CD4-positive, alpha-beta T cell (primary cell): ENCODE measurements at places on chromosomes 3 and 15.

GRCh38 chr3:120420928-120421551 is 29.8 kb downstream of the FSTL1 start:
- H3K4me3 ChIP-seq: no peak overlapping the region
- H3K27ac ChIP-seq: no peak overlapping the region
- DNase-seq: no peak
- H3K4me1 ChIP-seq: peaks cover 18% of the 10 kb centered on the region
- H3K27me3 ChIP-seq: no peaks in the 10 kb centered on the region
- no peaks in the 10 kb centered on the region for H3K36me3 ChIP-seq

DNA sequence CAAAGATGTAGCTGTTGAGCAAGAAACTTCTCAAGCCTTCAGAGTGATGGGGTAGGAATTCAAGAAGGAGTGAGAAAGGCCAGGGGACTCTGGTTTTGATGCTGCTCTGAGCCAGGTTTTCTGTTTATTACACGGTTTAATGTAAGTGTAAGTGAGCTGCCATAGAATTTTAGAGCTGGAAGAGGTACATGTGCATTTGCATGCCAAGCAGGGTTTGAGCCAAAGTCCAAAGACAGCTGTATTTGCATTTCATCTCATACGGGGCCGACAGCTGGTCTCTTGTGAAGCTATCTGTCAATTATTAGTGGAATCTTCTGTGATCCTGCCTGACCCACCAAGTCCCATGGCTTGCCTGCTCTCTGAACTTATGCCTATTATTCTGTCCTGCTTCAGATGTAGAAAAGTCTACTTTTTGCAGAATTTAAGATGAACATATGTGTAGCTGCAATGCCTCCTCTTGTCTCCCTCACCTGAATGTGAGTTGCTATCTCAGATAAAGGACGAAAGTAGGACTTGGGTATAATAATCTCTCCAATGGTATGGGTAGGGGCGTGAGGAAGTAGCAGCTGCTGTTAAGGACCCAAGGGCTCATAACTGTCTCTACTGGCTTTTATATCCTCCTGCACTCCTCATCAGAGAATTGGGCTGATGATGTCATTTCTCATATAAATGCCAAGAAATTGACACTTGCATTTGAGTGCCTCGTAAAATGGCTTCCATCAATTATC is 160.0 kb downstream of the SQOR start:
- H3K27ac ChIP-seq: no peak overlapping the region
- H3K36me3 ChIP-seq: no peaks in the 10 kb centered on the region
- H3K4me3 ChIP-seq: no peak overlapping the region
- H3K4me1 ChIP-seq: no peaks in the 10 kb centered on the region

- no peak overlapping the region for H3K4me3 ChIP-seq
- no peaks in the 10 kb centered on the region for H3K4me1 ChIP-seq
- no peak for DNase-seq
- no peaks in the 10 kb centered on the region for H3K36me3 ChIP-seq
- no peak overlapping the region for H3K27ac ChIP-seq
- H3K27me3 ChIP-seq: no peaks in the 10 kb centered on the region
Observed at GRCh38 chr3:167749209-167749608, 13.7 kb downstream of the SERPINI1 start.

DNA sequence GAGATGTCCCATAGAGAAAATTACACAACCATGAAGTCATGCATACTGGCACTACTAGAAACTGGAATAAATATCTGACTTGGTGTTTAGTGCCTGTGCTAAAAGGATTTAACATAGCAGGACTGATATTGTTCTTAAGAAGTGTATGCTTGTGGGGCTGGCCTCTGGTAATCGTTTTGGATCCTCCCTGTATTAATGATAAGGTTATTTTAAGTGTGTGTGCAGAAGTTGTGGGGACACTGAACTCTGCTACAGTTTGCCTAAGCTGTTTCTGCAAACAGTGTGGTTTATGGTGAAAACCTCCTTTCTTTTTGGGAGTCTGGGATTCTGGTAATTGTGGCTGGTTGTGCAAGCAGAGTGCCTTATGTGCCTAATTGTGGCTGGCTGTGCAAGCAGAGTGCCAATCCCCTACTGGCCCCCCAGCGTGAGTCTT is 120.8 kb downstream of the CLASP2 start:
- no peak overlapping the region for H3K27ac ChIP-seq
- H3K36me3 ChIP-seq: peaks cover 28% of the 10 kb centered on the region
- H3K4me1 ChIP-seq: no peaks in the 10 kb centered on the region
- H3K4me3 ChIP-seq: no peak overlapping the region
- no peak for DNase-seq

DNA sequence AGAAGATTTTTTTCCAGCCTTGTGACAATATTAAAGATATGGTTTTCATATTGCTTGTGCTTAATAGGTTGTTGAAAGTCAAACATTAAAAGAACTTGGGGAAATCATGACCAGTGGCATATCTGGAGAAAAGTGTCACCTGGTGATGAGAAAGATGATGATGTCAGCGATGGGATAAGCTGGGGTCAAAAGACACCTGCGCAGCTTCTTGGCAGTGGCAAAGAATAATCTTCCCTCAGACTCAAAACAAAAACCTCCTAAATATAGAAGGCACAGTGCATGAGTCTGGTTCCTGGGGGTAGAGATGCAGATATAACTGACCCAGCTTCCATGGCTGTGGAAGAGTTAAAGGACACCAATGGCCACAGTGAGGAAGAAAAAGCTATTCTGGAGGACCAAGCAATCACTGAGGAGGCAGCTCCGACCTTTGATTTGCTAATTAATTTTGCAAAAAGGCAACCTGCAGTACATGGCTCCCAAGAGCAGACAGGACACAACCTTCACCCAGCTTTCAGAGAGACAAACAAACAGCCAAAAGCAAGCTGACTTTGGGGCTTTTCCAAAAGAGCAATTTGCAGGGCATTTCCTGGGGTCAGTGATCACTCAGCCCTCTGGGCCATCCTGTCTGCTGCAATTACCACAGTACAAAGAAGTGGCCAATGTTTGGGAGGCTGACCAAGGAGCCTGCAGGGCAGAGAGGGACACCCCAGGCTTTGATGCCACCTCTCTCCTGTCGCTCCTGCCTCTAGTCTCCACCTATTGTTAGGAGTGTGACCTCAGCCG is 17.6 kb upstream of the SEMA5B start:
- H3K27me3 ChIP-seq: peaks cover 6% of the 10 kb centered on the region
- H3K36me3 ChIP-seq: no peaks in the 10 kb centered on the region
- H3K27ac ChIP-seq: no peak overlapping the region
- no peak for DNase-seq
- H3K4me1 ChIP-seq: no peaks in the 10 kb centered on the region
